ENCODE measurements at places on chromosomes 4 and X.

GRCh38 chr4:76251441-76252270, at the start of gene FAM47E:
TSS of gene FAM47E (plus strand) at chr4:76251721. CDS start at chr4:76251747, 26 bp downstream.
- peak; percentile 76 for DNase-seq

- no peak for DNase-seq
These were observed 117.3 kb upstream of the PPP3CA start for GRCh38 chr4:101464596-101464995.

DNA sequence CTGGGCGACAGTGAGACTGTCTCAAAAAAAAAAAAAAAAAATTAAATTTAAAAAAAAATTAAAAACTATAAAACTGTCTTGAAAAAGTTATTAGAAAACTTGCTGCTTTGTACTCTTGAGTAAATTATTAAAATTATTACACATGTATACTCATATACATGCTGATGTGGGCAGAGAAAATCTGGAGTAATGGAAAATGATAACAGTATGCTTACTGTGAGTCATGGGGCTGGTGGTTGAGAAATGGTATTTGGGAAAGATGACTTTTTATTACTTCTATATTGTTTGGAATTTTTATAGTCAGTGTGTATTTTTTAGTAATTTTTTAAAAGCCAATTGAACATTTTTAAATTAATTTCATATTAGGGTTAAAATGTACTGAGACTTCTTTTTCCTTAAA, 7.5 kb downstream of the YY2 start:
- DNase-seq: no peak

GRCh38 chr4:42646999-42647541, 9.8 kb downstream of the ATP8A1 start:
- DNase-seq: no peak

- no peak for DNase-seq
These were observed 6.2 kb downstream of the HCFC1 start for GRCh38 chrX:153965406-153965805.

GRCh38 chr4:141246243-141246642, 25.5 kb downstream of the ZNF330 start:
- peak; percentile 41 for DNase-seq

DNA sequence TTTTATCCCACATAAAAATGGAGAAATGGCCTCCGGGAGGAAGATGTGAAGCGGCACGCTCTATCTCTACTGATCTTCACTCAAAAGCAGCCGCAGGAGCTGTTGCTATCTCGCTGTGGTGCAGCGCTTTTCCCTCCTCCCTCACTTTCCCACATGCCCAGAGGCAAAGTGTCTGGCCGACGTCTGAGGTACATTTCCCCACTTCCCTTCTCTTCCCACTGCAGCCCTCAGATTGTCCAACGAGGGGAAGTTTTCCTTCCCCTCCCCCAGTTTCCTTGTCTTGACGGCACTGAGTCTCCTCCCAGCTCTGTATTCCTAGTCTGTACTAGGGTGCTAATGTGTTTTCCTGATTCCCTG, 660 bp upstream of the COL25A1 start:
- peak; percentile 47 for DNase-seq

GRCh38 chr4:105714071-105714521, 5.5 kb downstream of the GSTCD start:
- peak; percentile 46 for DNase-seq

DNA sequence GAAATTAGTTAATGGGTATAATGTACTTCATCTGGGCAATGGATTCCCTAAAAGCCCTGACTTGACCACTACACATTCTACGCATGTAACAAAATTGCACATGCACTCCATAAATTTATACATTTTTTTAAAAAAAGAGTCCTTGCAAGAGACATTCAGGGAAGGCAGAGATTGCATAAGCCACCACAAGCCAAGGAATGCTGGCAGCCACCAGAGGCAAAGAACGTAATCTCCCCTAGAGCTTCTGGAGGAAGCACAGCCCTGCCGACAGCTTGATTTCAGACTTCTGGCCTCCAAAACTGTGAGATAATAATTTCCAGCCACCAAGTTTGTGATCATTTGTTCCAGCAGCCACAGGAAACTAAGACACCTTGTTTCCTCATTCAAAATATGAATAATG, 185.6 kb upstream of the GALNT7 start:
- DNase-seq: no peak
